ENCODE measurements at places on chromosomes 4 and X.

GRCh38 chr4:113433116-113433515, 328.4 kb downstream of the CAMK2D start:
- no peak for DNase-seq

DNA sequence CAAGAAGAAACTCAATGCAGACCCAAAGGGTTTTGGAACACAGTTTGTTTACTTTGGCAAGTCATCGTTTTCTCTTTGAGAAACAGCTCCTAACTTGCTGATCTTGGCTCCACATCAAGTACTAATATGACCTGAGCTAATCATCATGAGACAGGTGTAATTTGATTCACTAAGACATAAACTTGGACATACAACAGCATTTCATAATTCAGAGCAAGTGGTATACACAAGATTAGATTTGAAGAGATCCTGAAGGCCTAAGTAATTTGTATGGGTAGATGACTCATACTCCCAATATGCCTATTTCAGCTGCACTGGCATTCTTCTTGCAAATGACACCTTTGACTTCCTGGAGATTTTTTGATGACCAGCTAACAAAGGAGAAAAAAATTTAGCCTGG, 1521.7 kb downstream of the RPA4 start:
- DNase-seq: peak; percentile 87

- no peak for DNase-seq
Observed at GRCh38 chr4:153265306-153266047, 61.2 kb downstream of the TRIM2 start.

- no peak for DNase-seq
Observed at GRCh38 chr4:8055206-8055605, 103.4 kb downstream of the ABLIM2 start.

- DNase-seq: no peak
Observed at GRCh38 chrX:136163689-136164088, 16.4 kb downstream of the FHL1 start.

Measured in NCI-H1105 treated with DMSO at 0.1 percent for 48 hours (cell line).